Stimulated activated CD8-positive, alpha-beta memory T cell treated with anti-CD3 and anti-CD28 coated beads, Interleukin-15, amount 100 ng/mL, for 48 hours (primary cell): ENCODE measurements at places on chromosomes 3 and 15.

- no peak for DNase-seq
These were observed 6.7 kb downstream of the COPS2 start for GRCh38 chr15:49148727-49149126.

DNA sequence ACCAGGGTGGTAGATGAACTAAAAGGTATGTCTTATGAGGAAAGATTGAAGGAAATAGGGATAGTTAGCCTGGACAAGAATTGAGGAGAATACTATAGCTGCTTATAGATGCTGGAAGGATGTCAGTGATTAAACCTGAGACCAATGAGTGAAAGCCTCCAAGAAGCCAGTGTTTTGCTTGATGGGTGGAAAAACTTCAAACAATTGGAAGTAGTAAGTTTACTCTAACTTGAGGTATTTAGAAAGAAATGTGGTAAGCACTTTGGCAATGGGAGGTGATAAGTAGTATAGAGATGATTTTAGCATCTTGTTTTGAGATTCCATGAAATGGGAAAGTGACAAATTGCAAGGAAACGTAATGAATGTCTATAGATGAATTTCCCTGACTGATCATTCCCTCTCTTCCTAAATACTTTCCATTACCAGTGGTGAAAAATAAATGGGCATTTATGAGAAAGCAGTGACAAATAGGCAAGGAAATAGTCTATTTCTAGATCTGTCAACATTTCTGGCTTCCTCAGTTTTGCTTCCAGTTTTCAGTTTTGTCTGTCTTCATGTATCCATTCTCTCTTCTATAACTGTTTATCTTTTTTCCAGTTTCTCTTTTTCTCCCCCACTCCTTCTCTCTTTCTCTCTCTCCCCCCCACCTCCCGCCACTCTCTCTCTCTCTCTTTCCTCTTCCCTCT, 19.2 kb downstream of the SLC15A2 start:
- DNase-seq, result no peak

DNA sequence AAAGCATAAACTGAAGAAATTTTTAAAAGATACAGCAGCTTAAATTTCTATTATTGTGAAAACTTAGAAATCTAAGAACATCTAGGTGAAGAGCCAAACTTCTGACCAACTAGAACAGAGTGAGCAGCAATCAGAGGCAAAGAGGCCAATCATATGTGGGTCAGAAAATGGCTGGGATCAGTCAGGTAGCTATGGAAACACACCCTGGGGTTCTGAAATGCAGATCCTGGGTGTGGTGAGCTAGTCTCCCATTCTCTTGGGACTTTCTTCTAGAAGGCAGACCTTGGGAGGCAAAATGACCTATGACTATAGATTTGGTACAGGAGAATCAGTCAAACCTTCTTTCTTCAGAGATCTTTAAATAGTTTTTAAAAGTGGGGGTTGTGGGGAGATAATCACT, 385.8 kb downstream of the TBC1D5 start:
- DNase-seq, result no peak

DNA sequence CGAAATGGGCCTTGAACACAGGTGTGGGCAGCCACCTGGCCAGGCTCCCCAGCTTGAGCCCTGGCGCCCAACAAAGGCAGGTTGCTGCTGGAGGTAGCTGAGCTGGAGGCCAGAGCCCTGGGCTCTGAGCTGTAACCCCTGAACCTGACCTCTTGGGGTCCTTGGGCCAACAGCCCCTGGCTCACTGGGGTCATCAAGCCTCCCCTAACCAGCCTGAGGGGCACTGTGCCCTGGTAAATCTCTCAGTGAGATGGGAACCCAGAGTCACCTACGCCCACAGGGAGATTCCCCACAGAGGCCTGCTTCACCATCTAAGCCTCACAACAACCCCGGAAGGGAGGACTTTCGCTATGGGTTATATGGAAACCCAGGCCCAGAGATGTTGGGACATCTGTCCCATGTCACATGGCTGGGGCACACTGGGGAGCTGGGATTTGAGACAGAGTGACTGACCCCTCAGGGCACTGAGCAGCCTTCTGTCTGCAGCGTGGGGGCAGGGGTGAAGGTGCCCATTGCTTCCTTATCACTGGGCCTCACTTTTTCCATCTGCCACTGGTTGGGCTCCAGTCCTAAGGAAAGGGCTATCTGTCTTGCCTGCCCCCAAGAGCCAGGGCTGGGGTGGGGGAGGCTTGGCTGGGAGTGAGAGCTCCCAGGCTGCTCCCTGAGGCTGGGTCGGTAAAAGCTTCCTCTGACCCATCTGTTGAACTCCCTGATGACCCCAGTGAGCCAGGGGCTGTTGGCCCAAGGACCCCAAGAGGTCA, 59.1 kb downstream of the IQSEC1 start:
- no peak for DNase-seq

- DNase-seq, result no peak
These were observed 153.4 kb upstream of the UMPS start for GRCh38 chr3:124576565-124577493.
